ENCODE measurements at places on chromosomes 5 and 9.

DNA sequence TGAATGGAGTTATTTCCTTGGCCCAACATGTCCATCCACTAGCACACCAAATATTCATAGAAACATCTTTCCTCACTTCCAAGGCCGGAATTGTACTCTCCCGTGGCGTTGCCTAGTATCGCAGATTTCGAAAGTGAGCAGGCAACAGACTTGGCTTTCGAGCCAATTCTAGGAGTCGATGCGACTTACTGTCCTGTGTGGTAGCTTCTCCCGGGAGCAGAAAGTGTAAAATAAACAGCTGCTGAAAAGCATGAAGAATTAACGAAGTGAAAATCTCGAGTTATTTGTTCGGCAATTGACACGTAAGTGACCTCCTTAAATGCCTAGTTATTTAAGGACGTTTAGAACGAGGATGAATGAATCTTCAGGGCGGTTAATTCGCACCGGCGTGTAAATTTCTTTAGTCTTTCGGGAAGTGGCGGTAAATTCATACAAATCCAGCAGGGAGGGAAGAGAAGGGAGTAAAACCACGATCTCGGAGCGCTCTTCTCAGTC, 449 bp upstream of the PCSK5 start:
- no peak for DNase-seq

GRCh38 chr5:178350361-178351220, 118.0 kb upstream of the PHYKPL start:
- DNase-seq, result no peak

- DNase-seq, result no peak
Observed at GRCh38 chr5:2588850-2589501, 162.5 kb downstream of the IRX2 start.

- DNase-seq, result no peak
Observed at GRCh38 chr5:116520771-116521170, 53.9 kb downstream of the SEMA6A start.

DNA sequence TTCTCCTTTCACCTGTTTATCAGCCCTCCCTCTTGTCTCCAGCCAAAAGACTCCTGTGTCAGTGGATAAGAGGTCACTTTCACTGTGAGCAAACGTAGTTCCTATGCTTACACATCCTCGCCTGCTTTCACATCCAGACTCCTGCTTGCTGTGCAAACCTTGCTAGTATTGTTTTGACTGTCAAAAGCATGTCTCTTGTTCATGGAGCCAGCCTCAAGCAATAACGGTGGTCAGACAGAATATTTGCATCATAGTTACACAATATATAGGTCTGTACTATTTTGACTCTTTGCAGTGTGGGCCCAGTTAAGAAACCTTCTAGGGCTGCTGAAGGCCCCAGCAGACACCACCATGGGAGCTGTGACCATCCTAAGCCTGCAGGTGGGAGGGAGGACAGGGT, 420.0 kb downstream of the SEMA5A start:
- no peak for DNase-seq

GRCh38 chr9:18516965-18517364, 43.0 kb downstream of the ADAMTSL1 start:
- no peak for DNase-seq

- no peak for DNase-seq
Observed at GRCh38 chr9:110876929-110877328, 161.3 kb downstream of the LPAR1 start.

GRCh38 chr5:121462441-121462840, 389.2 kb upstream of the FTMT start:
- no peak for DNase-seq

DNA sequence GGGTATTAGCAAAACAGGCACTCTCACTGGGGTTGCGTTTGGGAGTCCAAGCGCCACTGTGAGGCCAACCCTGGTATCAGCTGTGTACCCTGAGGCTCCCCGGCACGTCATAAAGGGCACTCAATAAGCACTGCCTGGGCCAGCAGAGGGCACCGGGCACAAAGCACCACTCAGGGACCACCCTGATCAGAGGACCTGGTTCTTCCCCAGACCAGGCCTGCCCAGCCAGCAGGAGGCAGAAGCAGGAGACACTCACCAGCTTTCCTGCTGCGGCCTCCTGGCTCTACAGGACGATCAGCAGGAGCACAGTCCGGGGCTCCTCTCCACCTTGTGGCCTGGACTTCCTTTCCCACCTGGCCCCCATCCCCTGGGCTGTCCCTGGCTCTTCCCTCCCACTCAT, 12.6 kb downstream of the MGAT1 start:
- DNase-seq, result peak; percentile 81

- DNase-seq, result no peak
Observed at GRCh38 chr5:6508931-6509330, 60.3 kb downstream of the UBE2QL1 start.

DNA sequence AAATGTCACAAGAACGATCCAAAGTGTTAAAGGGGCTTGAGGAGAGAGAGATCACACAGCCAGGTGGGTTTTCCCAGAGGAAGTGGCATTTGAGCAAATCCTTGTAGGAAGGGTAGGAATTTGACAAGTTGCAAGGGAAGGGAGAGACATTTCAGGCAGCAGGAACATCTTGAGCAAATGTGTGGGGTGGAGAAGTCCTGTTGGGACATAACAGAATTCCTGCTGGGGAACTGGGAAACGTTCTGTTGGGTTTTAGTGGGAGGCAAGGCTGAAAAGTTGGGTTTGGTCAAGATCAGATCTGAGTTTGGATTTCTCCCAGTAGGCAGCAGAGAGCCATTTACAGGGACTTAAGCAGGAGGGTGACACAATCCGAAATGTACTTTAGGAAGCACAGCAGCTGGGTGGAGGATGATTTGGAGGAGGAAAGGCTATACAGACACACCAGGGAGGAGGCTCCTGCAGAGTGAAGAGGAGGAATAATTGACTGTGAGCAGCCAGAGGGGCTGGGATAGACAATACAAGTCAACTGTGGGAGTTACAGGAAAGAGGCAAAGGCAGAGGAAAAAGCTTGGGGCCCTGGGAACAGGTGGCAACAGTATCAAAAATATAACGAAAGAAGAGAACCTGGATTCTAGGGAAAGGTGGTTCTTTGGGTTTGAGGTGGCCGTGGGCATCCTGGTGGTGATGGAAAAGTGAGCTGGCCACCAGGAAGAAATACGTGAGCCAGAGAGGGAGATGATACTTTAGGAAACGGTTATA, 3.1 kb upstream of the ZSWIM6 start:
- DNase-seq, result no peak

DNA sequence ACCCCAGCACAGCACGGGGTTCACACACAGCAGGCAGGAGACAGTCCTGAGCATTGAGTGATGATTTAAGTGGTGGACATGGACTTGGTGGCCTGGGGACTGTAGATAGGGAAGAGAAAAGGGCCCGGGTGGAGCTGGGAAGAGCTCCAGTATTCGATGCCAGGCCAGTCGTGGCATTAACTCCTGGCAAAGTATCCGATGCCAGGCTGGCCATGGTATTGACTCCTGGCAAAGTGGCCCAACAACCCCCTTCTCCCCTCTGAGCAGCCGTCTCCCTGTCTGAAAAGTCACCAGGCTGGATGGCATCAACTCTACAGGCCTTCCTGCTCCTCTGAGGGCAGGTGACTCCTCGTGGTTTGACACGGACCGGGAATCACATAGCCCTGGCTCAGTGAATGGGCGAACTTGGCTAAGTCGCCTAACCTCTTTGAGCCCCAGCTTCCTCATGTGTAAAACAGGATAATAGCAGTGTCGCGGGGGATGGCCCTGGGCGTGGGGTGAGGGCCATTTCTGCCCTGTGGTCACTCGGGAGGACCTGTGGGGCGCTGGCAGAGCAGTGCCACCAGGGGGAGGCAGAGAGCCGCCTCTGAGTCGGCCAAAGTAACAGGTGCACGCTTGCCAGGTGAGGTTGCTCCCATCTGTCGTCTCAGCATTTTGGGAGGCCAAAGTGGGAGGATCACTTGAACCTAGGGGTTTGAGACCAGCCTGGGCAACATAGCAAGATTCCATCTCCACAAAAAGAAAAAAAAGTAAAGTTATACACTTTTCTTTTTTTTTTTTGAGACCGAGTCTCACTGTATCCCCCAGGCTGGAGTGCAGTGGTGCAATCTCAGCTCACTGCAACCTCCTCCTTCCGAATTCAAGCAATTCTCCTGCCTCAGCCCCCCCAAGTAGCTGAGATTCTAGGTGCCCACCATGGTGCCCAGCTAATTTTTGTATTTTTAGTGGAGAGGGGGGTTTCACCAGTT, 5.7 kb upstream of the SEC16A start:
- DNase-seq, result peak; percentile 29

GRCh38 chr5:107342371-107342770, 328.4 kb downstream of the EFNA5 start:
- no peak for DNase-seq

GRCh38 chr5:179403426-179404147, 58.3 kb upstream of the ADAMTS2 start:
- DNase-seq, result no peak

GRCh38 chr5:108334225-108334624, 47.7 kb downstream of the FBXL17 start:
- no peak for DNase-seq

DNA sequence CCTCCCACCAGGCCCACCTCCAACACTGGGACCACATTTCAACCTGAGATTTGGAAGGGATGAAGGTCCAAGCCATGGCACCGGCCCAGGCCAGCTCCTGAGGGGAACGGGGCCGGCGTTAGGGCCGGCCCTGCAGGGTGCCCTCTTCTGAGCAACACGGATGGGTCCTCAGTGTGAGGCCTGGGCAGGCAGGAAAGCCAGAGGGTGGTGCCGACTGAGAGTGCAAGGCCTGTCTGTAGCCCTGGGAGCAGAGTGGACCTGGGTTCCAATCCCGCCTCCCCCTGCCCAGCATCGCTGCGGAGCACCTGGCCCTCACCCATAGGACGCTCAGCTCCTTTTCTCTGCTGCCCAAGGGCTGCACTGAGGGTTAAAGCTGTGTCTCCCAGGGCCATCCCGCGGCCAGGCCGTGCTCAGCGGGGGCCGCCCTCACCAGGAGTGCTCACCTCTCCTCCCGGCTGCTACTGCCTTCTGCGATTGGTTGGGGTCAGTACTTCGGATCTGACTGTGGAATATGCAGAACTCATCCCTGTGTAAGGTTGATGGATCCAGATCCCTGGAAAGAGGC, 44.1 kb upstream of the FCN2 start:
- DNase-seq, result no peak

DNA sequence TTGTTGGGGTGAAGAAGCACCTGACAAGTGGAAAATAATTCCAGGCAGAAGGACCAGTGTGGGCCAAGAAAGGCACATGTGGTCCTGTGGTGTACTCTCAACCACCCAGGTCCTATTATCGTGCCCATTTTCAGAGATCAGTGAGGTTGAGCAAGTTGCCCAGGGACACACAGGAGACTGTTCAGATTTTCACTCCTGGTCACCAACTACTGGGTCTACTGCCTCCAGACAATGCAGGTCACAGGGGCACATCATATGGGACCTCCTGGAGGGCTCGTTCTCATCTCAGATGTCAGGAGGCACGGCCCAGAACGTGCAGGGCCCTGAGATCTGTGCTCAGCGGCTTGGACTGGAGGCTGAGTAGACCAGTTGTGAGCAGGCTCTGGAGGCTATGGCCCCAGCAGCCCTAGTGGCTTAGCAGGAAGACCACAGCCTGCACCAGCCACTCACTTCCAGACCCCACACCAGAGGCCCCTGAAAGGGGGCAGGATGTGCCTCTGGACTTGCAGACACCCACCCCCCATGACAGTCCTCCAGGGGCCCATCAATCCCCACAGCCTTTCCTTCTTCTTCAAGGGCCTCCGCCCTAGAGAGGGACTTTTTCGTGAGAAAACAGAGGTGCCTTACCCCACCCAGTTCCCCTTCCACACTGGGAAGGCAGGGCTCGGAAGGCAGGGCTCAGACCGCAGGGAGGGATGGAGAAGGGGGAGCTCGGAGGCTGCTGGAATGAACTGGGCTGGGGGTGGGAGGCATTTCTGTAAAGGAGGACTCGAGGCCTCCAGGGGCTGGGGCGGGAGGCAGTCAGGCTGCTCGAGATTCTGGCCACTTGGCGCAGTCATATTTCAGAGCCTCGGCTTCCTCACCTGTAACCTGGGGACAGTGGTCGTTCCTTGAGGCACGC, 82.7 kb upstream of the NEURL1B start:
- no peak for DNase-seq

DNA sequence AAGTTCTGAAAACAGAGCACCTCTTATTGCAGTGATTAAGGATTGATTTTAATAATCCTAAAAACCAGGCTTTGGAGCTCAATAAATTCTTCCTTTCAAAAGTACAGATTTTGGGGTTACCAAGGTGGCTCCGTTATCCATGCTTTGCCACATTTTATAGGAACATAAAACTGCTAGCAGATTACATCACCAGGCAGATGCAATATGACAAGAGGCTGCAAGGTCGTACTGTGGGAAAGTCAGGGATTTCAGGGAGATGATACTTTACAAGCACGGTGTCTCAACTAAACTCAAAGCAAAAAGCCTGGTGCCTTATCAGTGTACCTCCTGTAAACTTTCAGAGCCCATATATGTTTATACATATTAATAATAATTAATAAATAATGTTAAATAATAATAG, 28.6 kb downstream of the ADAMTSL1 start:
- no peak for DNase-seq

DNA sequence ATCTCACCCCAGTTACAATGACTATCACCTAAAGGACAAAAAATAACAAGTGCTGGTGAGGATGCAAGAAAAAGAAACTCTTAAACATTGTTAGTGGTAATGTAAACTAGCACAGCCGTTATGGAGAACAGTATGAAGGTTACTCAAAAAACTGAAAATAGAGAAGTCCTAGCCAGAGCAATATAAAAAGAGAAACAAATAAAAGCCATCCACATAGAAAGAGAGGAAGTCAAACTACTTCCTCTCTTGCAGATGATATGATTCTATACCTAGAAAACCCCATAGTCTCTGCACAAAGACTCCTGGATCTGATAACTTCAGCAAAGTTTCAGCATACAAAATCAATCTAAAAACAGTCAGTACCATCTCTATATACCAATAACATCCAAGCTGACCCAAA, 221.5 kb upstream of the FAM174A start:
- DNase-seq, result peak; percentile 33

GRCh38 chr5:756865-757345, 27.6 kb downstream of the ZDHHC11B start:
- no peak for DNase-seq

DNA sequence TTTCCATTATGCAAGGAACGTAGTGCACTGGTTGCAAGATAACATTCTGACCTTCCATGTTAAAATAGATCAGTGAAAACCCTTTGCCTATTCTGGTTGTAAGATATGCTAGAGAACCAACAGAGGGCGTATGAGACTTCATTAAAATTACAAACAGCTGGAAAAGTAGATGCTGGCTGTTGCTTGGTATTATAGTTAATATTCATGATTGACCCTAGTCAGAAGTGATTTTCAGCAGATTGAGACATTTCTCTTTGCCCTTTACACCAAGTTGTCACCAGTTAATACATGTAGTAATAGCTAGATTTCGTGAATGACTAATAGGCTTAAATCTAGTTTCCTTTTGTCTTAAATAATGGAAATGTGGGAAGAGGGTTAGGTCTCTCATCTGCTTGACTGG, 13.8 kb upstream of the FGF18 start:
- peak; percentile 11 for DNase-seq

GRCh38 chr5:148397968-148398595, 14.3 kb downstream of the FBXO38 start:
- peak; percentile 44 for DNase-seq
